ENCODE measurements at places on chromosomes 7 and 10. TPM values are rescaled to one million over a fixed set of nuclear protein-coding genes. Genes with fewer than 3 reads are reported as not detected.

The LOXL4 gene
- 0.55 TPM for total RNA-seq

The NME8 gene
- total RNA-seq: not detected

The AS3MT gene
- total RNA-seq: 0.45 TPM

The HPSE2 gene
- not detected for total RNA-seq

The ZDHHC6 gene
- total RNA-seq: 13.8 TPM

The GPR15LG gene
- total RNA-seq: not detected

GRCh38 chr7:2104107-2104710 is 128.5 kb downstream of the MAD1L1 start:
- no peaks in the 10 kb centered on the region for H3K36me3 ChIP-seq
- no peak for DNase-seq
- no peak overlapping the region for H3K27ac ChIP-seq

DNA sequence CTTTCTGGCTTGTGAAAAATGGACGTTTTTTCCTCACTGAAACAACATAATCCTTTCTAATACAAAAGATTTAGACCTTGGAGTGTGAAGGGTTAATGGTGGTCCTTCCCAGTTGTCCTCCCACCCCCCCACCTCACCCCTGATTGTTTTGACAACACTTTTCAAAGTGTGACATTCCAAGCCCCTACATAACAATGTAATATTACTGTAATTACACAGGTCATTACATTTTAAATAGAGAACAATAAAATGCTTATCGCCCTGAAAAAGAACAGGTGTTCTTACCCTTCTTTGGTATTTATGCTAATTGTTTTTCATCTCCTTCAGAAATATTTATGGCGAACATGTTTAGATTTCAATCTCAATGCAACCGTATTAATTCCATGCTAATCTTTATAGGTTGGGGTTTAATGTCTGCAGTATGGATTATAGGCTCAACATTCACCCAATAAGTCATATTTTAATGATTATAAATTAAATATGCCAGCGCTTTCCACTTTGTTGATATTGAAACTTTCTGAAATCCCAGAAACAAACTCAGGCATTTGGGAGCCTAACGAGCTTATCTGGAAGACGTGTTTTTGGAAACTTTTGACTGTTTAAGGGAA is 5.0 kb downstream of the TCF7L2 start:
- H3K4me3 ChIP-seq: peak overlapping the region; percentile 16
- DNase-seq: no peak
- H3K36me3 ChIP-seq: peaks cover 7% of the 10 kb centered on the region
- H3K27me3 ChIP-seq: no peaks in the 10 kb centered on the region

DNA sequence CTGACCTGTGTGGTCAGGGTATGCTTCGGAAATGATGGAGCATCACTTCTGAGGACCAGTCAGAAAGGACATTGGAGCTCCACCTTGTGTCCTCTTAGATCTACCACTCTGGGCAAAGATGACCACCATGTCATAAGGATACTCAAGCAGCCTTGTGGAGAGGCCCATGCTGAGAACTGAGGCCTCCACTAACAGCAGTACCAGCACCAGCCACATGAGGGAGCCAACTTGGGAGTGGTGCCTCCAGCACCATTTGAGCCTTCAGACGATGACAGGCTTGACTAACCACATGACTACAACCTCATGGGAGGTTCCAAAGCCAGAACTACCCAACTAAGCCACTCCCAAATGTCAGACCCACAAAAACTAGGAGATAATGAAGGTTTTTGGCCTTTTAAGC is 116.0 kb downstream of the NPTX2 start:
- H3K4me3 ChIP-seq: no peak overlapping the region
- H3K4me1 ChIP-seq: no peaks in the 10 kb centered on the region
- H3K36me3 ChIP-seq: no peaks in the 10 kb centered on the region
- peak; percentile 32 for DNase-seq
- H3K27ac ChIP-seq: no peak overlapping the region

DNA sequence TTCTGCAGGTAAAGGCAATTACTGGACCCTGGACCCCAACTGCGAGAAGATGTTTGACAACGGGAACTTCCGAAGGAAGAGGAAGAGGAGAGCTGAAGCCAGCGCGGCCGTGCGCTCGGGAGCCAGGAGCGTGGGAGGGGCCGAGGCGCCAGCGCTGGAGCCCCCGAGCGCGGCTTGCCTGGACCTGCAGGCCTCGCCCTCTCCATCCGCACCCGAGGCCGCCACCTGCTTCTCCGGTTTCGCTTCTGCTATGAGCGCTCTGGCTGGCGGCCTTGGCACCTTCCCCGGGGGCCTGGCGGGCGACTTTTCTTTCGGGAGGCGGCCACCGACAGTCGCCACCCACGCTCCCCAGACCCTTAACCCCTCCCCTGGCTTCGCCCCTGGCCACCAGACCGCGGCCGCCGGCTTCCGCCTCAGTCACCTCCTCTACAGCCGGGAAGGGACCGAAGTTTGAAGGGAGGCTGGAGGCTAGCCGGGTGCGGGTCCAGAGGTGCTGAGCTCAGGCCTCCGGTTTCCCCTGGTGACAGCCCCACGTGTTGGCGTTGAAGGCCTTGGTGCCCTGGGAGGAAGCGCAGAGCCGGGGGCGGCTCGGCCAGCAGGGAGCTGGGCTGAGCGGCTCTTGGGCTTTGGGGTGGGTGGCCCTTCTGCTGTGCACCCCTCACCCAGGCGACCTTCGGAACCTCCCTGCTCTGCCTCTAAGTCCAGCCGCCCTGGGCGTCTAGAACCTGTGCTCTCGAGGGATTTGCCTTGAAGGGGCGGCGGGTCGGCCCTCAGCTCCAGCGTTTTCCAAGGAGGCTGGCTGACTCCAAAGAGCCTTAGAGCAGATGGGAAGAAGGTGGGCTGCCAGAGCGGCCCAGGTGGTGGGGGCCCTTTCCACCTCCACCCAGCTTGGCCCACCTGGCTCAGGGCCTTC is 1.8 kb downstream of the FOXI2 start:
- no peaks in the 10 kb centered on the region for H3K4me1 ChIP-seq
- peaks cover 42% of the 10 kb centered on the region for H3K27me3 ChIP-seq
- H3K36me3 ChIP-seq: no peaks in the 10 kb centered on the region
- no peak overlapping the region for H3K27ac ChIP-seq
- no peak overlapping the region for H3K4me3 ChIP-seq

GRCh38 chr10:78576276-78576675 is 492.5 kb upstream of the ZMIZ1 start:
- H3K4me1 ChIP-seq: peaks cover 34% of the 10 kb centered on the region
- no peaks in the 10 kb centered on the region for H3K27me3 ChIP-seq
- no peak overlapping the region for H3K4me3 ChIP-seq
- no peak for DNase-seq

DNA sequence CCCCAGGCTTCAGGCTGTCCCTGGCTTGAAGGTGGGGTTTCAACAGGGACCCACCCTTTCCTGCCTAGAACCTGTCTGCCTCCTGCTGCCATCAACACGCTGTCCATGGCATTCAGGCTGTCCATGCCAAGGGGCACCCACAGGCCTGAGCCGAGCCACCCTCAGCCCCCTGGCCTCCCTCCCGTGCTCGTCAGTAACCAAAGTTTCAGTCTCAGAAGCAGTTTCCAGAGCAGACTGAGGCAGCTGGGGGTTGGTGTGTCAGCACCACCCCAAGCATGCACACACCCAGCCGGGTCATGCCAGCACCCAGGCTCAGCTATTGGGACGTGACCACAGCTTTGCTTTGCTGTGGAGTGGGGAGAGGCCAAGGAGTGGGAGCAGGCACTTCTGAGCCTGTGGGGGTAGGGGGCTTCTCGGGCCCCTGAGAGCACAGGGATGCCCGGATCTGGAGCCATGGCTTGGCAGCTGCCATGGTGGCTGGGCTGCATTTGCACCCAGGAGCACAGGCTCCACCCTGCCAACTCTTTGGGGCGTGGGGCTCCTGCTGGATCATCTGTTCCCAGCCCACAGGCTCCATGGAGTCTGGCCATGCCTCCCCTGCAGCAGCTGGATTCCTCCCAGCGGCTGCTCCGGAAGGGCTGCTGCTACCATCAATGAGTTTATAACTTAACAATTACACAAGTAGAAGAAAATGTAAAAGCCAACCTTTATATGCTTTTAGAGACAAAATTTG is 314.5 kb upstream of the SEMA3C start:
- H3K4me3 ChIP-seq: no peak overlapping the region
- no peaks in the 10 kb centered on the region for H3K36me3 ChIP-seq
- no peak for DNase-seq
- H3K4me1 ChIP-seq: no peaks in the 10 kb centered on the region
- H3K27ac ChIP-seq: no peak overlapping the region
- no peaks in the 10 kb centered on the region for H3K27me3 ChIP-seq

DNA sequence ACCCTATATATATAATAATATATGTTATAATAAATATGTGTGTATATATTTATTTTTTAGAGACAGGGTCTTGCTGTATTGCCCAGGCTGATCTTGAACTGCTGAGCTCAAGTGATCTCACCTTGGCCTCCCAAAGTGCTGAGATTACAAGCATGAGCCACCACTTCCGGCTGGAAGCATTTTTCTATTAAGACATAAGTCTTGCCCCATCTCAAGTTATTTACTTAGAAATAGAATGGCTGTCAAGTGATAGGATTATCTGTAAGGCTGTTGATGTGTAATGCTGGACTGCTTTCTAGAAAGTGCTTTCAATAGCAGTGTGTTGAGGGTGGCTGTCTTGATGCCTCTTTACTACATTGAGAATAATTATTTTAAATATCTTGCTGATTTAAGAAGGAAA is 65.2 kb downstream of the ZMYND11 start:
- DNase-seq: no peak
- H3K4me3 ChIP-seq: no peak overlapping the region
- H3K4me1 ChIP-seq: peaks cover 7% of the 10 kb centered on the region
- no peak overlapping the region for H3K27ac ChIP-seq
- H3K27me3 ChIP-seq: no peaks in the 10 kb centered on the region
- H3K36me3 ChIP-seq: no peaks in the 10 kb centered on the region

GRCh38 chr10:80697926-80698325 is 160.2 kb downstream of the SH2D4B start:
- H3K36me3 ChIP-seq: no peaks in the 10 kb centered on the region
- no peak for DNase-seq
- H3K27ac ChIP-seq: no peak overlapping the region
- no peaks in the 10 kb centered on the region for H3K27me3 ChIP-seq
- no peak overlapping the region for H3K4me3 ChIP-seq
- H3K4me1 ChIP-seq: no peaks in the 10 kb centered on the region

DNA sequence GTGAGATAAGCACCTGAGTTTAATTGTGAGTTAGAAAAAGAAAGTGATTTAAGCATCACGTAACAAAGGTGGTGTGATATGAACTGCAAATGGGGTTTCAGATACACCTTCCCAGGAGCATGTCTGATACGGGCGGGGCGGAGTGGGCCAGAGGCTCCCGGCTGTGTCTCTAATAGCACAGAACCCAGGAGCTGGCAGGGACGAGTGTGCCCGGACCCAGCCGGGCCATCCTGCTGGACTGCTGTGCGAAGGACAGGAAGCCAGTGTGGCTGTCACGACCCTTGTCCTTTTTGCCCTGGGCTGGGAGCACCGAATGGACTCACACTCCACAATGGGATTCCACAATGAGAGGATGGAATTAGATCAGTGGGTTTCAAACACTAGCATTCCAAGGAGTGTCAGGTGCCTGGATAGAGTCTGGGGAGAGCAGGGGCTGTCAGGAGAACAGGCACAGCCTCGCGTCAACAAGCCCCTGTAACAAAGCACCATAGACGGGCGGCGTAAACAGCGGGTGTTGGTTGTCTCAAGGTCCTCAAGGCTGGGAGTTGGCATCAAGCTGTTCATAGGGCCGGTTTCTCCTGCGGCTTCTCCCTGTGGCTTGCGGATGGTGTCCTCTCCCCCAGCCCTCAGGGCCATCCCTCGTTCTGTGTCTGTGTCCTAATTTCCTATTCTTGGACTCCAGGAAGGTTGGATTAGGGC is 242.6 kb upstream of the PITRM1 start:
- H3K27me3 ChIP-seq: no peaks in the 10 kb centered on the region
- H3K27ac ChIP-seq: no peak overlapping the region

- no peaks in the 10 kb centered on the region for H3K27me3 ChIP-seq
- H3K36me3 ChIP-seq: no peaks in the 10 kb centered on the region
- H3K27ac ChIP-seq: no peak overlapping the region
- DNase-seq: no peak
- peaks cover 4% of the 10 kb centered on the region for H3K4me1 ChIP-seq
- no peak overlapping the region for H3K4me3 ChIP-seq
Observed at GRCh38 chr7:95549818-95550529, 46.3 kb downstream of the PDK4 start.

- H3K36me3 ChIP-seq: no peaks in the 10 kb centered on the region
- H3K4me3 ChIP-seq: no peak overlapping the region
- no peaks in the 10 kb centered on the region for H3K27me3 ChIP-seq
- no peaks in the 10 kb centered on the region for H3K4me1 ChIP-seq
- DNase-seq: no peak
Observed at GRCh38 chr7:131211500-131211899, 116.2 kb upstream of the MKLN1 start.

GRCh38 chr7:98202367-98203195 is 8.7 kb upstream of the BHLHA15 start:
- H3K4me3 ChIP-seq: no peak overlapping the region
- H3K36me3 ChIP-seq: no peaks in the 10 kb centered on the region
- no peaks in the 10 kb centered on the region for H3K27me3 ChIP-seq
- no peaks in the 10 kb centered on the region for H3K4me1 ChIP-seq

DNA sequence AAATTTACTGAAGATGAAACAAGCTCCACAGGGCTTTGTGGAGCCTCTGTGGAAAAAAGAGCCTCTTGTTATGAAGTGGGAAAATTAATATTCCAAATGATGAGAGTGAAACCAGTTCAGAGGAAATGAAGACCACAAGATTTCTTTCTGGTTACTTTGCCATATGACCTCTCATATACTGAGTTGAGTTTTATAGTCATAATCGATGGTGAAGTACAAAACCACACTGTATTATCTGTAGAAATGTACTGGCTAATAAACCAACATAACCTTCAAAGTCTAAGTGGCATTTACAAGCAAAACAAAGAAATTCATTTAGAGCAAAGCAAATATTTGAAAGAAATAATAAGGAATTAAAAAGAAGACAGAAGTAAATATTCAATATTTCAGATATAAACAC is 662.6 kb upstream of the ZWINT start:
- no peak overlapping the region for H3K4me3 ChIP-seq
- no peak for DNase-seq
- no peaks in the 10 kb centered on the region for H3K4me1 ChIP-seq
- H3K27ac ChIP-seq: no peak overlapping the region
- no peaks in the 10 kb centered on the region for H3K27me3 ChIP-seq
- no peaks in the 10 kb centered on the region for H3K36me3 ChIP-seq

DNA sequence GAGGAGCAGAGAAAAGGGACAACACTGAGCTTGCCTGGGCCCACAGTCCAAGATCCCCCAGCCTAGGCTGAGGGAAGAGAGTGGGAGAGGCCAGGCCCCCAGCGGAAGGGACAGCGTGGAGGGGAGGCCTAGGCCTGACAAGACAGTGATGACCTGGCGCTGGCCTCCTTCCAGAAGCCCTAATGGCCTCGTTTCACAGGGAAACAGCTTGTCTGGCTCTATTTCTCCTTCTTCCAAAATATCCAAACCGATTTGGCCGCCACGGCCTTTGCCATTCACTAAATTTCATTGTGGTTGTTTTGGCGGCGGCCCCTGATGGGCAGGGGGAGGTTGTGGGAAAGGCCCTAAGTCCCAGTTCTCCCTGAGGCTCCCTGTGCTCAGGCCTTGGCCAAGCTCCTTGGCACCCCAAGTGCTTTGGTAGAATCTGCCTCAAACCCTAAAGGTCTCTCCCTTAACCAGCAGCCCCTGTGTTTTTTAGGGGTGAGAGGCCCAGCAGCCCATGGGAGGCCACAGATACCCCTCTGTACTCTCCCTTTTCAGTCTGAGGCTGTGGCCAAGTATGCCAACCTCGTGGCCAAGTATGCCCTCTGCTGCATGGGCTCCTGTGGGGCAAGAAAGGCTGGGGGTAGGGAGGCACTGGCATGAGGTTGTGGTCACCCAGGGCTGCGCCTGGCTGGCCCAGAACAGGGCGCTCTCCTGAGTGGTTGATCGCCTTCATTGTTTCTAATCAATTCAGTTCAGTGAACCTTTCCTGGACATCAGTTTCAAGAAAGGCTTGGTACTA is 37.3 kb downstream of the PAX2 start:
- H3K36me3 ChIP-seq: no peaks in the 10 kb centered on the region
- peaks cover 62% of the 10 kb centered on the region for H3K27me3 ChIP-seq
- no peak overlapping the region for H3K27ac ChIP-seq
- H3K4me3 ChIP-seq: no peak overlapping the region
